CD4-positive, alpha-beta memory T cell (primary cell): ENCODE measurements at places on chromosomes 4 and X.

DNA sequence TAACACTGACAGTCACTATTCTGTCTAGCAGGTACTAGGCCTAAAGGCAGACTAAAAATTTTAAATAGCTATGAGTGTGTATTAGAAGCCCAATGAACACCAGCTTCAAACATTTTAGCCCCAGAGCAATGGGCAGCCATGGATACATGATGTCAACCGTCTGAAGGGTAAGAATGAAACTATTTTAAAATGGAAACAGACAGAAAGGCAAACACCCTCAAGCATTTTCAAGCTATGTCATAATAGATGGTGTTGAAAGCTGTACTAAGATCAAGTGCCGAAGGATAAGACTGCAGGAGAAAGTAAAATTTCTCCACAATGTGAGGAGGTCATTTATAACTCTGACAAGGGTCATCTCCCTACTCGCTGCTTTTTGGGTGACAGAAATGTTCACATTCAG is 225.0 kb downstream of the COL25A1 start:
- DNase-seq: no peak

GRCh38 chrX:150982235-150982787 is 824 bp upstream of the HMGB3 start:
- no peak for DNase-seq

GRCh38 chrX:15405846-15406245 is 21.6 kb upstream of the VEGFD start:
- no peak for DNase-seq

DNA sequence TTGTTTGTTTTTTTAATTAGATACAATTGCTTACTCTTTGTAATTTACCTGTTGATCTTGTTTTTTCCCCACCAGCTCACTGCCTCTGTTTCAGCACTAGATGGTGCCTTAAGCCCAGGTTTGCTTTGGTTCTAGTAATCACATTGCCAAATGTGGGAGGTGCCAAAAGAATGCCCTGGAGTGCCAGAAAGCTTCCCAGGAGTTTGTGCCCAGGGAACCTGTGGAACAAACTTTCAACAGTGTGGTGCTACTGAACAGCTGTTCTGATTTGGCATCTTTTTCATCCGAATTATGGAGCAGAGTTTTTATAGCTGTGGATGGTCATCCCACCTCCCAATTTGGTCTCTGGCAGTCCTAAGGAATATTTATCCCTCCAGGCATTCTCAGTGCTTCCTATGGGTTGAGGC is 1000.7 kb downstream of the STIM2 start:
- no peak for DNase-seq

- DNase-seq: no peak
Observed at GRCh38 chrX:148146121-148146520, 165.0 kb downstream of the FMR1NB start.

DNA sequence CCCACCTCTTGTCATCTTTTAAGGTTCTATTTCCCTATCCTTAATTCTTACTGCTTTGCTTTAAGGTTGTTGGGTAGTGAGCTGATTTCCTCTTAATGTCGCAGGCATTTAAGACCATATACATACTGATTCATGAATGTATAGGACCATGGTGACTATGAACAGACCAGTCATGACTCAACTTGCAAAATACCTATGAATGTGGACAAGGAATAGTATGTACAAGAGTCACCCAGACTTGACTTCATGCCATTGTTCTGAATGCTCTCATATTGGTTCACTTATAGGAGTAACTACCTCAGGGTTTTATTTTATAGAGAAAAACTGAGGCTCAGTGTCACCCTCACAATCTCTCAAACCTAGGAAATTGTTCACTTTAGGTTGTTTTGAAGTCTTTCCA is 44.3 kb downstream of the CCNG2 start:
- DNase-seq: no peak
